ENCODE measurements at places on chromosomes 16 and 17. TPM values are rescaled to one million over a fixed set of nuclear protein-coding genes. Genes with fewer than 3 reads are reported as not detected.

The ATP2A1 gene
- 2.1 TPM for total RNA-seq

DNA sequence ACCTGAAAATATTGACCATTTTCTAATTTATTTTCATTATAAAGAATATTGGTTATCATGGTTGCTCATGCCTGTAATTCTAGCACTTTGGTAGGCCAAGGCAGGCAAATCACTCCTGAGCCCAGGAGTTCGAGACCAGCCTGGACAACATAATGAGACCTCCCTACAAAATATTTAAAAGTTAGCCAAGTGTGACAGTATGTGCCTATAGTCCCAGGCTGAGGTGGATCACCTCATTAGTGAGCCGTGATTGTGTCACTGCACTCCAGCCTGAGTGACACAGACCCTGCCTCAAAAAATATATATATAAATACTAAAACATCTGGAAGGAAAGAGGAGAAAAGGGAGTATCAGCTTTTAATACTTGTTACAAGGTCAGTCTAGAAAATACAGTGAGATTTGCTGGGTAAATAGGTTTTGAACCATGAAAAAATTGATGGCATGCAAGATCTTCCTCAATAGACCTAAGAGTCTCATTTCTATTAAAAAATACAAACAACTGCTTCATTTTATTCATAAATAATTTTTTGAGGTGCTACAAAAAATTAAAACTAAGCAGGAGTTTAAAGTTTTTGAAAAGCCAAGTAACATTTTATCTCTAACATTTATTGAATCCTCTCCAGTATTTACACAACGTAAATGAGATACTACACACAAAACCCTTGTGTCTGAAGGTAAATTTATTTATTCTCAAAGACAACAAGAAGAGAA, 47.7 kb downstream of the TUBD1 start:
- no peak for DNase-seq

GRCh38 chr17:50168319-50168718, 2.5 kb downstream of the SGCA start:
- no peak for DNase-seq

- DNase-seq = no peak
Observed at GRCh38 chr17:29835435-29836351, 94.3 kb downstream of the SSH2 start.

The HS3ST4 gene
- not detected for total RNA-seq

- DNase-seq = no peak
Observed at GRCh38 chr17:30812218-30813177, 12.0 kb downstream of the CRLF3 start.

DNA sequence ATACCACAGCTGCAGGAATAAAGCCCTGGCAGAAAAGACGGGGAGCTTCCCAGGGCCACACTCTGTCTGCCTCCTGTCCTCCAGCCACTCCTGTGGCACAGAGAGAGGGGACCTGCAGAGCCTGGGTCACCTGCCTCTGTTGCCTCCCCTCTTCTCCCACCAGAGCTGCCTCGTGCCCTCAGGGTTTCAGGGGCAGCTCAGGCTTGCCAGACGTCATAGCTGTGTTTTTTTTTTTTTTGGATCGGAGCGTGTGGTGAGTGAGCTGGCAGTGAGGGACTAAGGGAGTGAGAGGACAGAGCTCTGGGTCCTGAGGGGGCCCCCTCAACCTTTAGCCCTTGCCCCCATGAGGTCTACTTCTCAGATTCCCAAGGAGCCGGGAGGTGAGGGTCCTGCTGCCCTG, 2.1 kb downstream of the PIK3R6 start:
- DNase-seq = no peak

GRCh38 chr16:66507731-66508239, 42.1 kb downstream of the TK2 start:
- no peak for DNase-seq

- no peak for DNase-seq
Observed at GRCh38 chr17:75846692-75847613, 2.7 kb upstream of the UNC13D start.

The TBC1D3C gene
- total RNA-seq = 1.6 TPM

DNA sequence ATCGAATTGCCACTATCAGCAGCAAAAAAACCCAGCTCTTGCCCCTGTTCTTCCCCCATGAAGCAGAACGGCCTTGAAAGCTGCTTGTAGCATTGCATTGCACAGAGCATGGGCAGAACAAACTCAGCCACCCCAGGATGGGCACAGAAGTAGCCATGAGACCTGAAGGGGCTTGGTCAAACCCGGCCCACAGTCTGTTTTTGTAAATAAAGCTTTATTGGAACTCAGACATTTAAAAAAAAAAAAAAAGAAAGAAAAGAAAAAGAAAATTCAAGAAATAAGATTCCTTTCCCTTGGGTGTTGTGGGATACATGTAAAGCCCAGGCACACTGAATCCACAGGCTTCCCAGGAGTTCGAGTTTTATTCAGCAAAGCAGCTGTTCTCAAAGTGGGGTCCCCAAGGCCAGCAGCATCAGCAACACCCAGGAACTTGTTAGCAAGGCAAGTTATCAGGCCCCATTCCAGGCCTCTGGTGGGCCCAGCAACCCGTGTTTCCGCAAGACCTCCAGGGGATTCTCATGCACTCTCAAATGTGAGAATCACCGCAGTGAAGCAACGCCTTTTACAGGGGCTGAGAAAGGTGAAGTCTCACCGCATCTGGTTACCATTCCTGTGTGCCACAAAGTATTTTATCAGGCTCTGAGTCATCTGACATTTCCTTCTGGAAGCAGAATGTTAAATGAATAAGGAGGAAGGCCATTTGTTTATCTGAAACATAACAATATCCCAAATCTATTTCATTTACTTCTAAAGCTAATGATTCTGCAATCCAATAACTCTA, 108.2 kb downstream of the SLC39A11 start:
- DNase-seq = no peak
